ENCODE measurements at places on chromosomes 1 and 21. TPM values are rescaled to one million over a fixed set of nuclear protein-coding genes. Genes with fewer than 3 reads are reported as not detected.
A peak's percentile ranks its signal among the peaks of the same experiment; 100 is the strongest.

DNA sequence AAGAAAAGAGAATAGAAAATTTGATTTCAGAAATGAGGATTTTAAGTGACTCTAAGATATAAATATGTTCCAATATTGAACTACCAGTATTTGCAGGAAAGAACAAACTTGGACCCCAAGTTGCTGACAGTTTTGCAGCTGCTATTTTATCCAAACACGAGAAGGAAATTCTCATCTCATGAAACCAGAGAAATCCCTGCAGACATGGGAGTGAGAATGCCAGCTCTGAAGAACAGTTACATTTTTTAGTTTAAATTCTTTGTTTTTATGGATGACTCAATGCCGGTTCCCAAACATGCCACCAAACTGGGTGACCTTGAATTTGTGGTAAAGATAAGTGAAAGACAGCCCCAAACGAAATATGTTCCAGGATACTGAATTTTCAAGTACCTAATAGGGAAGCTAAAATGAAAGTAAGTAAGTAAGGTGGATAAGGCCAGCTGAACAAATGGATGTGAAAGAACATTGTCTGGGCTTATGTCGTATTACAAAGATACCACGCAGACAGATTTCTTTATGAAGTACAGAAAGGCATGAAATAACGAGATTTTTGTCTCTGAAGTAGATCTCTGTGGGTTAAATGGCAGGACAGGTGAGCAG is 19.9 kb downstream of the TLR5 start:
- DNase-seq, result peak; percentile 69

DNA sequence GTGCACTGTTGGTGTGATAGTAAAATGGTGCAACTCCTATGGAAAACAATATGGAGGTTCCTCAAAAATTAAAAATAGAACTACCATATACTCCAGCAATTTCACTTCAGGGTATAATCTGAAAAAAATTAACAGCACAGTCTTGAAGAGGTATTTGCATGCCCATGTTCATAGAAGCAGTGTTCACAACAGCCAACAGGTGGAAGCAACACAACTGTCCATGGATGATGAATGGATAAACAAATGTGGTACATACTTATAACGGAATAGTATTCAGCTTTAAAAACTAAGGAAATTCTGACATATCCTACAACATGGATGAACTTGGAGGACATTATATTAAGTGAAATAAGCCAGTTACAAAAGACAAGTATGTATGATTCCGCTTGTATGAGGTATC is 8.2 kb downstream of the TTLL7 start:
- DNase-seq, result no peak

DNA sequence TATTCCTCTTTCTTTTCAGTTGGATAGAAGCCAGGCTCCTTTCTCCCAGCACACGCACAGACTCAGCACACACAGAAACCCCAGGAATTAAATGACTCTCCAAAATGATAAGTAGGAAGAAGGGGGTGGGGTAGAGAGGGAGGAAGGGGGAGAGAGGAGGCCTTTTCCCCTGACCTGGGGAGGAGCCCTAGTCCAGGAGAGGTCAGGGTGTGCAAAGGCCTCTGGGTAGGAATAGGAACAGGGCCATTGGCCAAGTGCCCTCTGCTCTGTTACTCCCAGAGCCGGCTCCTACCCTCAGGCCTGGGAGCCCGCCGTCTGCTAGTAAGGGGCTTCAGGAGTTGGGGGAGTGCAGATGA is 35.6 kb upstream of the PUM1 start:
- no peak for DNase-seq

GRCh38 chr1:180769889-180770288 is 138.1 kb downstream of the XPR1 start:
- no peak for DNase-seq

DNA sequence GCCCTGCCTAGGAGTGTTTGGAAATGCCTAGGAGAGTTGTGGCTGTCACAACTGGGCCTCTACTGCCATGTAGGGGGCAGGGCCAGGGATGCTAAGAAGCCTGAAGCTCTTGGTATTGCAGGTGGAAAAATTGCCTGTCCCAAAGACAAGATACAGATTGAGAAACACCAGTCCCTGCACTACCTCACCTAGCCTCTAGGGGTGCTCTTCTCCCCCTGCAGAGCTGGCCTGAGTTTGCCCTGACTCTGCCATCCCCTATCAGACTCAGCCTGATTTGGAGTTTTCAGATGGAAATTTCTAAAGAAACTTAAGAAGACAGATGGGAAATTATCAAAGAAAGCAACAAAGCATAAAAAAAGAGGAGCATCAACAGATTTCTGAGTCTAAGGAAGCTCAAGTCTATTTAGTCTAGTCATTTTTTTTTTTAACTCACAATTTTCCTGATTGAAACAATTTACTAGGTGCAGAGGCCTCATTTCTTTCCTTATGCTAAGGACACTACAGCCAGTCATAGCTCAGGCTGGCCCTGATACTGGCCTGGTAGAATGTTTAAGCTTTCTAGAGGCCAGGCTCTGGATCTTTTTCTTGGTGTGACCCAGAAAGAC is 61.4 kb upstream of the LRRN2 start:
- DNase-seq, result no peak

GRCh38 chr1:219467524-219467923 is 145.4 kb downstream of the ZC3H11B start:
- DNase-seq, result no peak

- no peak for DNase-seq
Observed at GRCh38 chr1:40650075-40650474, 15.4 kb downstream of the RIMS3 start.

GRCh38 chr21:42860345-42860744 is 19.0 kb downstream of the WDR4 start:
- no peak for DNase-seq

DNA sequence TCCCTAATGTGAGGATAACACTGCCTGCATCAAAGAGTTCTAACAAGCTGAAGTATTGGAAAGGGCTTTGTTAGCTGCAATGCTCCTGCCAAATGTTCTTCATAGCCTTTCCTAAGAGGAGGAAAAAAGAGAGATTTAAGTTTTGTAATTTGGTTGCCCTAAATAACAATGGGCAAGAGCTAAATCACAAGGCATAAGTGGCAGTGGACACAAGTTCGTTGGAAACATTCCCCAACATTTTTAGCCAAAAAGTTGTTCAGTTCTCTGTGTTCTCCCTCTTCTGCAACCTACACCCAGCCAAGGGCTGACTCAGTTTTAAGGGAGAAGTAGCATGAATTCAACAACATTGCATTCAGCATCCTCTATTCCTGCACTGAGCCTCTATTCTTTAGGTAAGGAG is 2.6 kb upstream of the UQCRHL start:
- DNase-seq, result no peak

CEP104 gene
- polyA plus RNA-seq, result 18.9 TPM

TNFRSF18 gene
- polyA plus RNA-seq, result 3.3 TPM

LCE1C gene
- polyA plus RNA-seq, result not detected

C1QB gene
- polyA plus RNA-seq, result 16.5 TPM

Measured in muscle of arm (tissue), 14 donors.